Ovary (tissue), 10 donors: ENCODE measurements at places on chromosomes 11 and 22.

DNA sequence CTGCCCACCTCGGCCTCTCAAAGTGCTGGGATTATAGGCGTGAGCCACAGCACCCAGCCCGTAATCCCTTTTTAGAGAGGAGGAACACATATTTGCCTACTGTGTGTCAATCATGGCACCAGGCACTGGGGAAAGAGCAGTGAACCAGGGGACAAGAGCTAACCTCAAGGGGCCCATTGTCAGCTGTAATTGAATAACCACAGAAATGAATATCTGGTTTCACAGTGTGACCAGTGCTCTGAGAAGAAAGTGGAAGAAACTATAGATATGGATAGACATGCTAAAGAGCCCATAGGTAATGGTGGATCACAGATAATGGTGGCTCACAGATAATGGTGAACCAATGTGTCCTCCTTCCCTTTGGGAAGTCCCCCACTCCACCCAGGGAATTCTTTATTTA lies 8.6 kb upstream of the KCTD14 start:
- H3K27ac ChIP-seq, result no peak overlapping the region
- no peak overlapping the region for H3K4me3 ChIP-seq
- H3K36me3 ChIP-seq, result no peaks in the 10 kb centered on the region
- no peak for DNase-seq
- H3K4me1 ChIP-seq, result peaks cover 4% of the 10 kb centered on the region

GRCh38 chr11:131371791-131372104 lies 1.3 kb downstream of the NTM start:
- H3K27me3 ChIP-seq, result no peaks in the 10 kb centered on the region
- H3K27ac ChIP-seq, result no peak overlapping the region
- no peak for DNase-seq
- H3K4me1 ChIP-seq, result no peaks in the 10 kb centered on the region

GRCh38 chr11:13101644-13102512 lies 92.8 kb downstream of the RASSF10 start:
- H3K27me3 ChIP-seq, result no peaks in the 10 kb centered on the region
- no peak for DNase-seq
- no peaks in the 10 kb centered on the region for H3K4me1 ChIP-seq

DNA sequence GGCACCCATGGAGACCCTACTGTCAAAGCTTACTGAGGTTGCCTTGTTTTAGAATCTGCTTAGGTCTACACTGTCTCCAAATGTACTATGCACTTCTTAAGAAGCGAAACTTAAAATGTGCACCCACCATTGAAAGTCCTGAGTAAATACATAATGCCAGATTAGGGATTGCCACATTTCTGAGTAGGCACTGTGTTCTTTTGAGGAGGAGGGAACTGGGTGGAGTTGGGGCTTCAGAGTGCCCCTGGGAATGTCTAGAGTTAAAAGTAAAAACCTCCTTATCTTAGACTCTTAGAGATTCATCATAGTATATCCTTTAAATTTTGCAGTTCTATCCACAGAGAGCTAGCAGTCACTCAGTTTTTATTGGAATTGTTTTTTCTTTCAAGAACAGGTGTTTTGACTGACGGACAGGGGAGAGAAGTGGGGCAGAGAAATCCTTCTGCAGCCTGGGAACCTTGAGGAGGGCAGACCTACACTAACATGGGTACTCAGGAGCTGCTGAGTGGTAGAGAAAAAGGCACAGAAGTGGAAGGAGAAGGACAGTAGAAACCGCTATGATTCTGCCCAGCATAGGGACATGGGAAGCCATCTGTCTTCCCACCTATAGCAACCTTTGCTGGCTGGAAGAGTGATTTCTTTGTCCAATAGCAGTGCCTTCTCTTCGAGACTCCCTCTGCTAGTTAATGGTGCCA lies 33.4 kb upstream of the MICAL2 start:
- H3K27me3 ChIP-seq, result no peaks in the 10 kb centered on the region
- no peak overlapping the region for H3K27ac ChIP-seq

- no peaks in the 10 kb centered on the region for H3K27me3 ChIP-seq
- DNase-seq, result no peak
- H3K4me1 ChIP-seq, result no peaks in the 10 kb centered on the region
- no peak overlapping the region for H3K27ac ChIP-seq
- no peaks in the 10 kb centered on the region for H3K36me3 ChIP-seq
Observed at GRCh38 chr11:99325847-99326246, 305.1 kb downstream of the CNTN5 start.

- H3K36me3 ChIP-seq, result no peaks in the 10 kb centered on the region
- H3K27me3 ChIP-seq, result no peaks in the 10 kb centered on the region
- H3K27ac ChIP-seq, result peak overlapping the region; percentile 76
- H3K4me3 ChIP-seq, result peak overlapping the region; percentile 63
Observed at GRCh38 chr11:57311109-57311936, 13.4 kb downstream of the TNKS1BP1 start.

DNA sequence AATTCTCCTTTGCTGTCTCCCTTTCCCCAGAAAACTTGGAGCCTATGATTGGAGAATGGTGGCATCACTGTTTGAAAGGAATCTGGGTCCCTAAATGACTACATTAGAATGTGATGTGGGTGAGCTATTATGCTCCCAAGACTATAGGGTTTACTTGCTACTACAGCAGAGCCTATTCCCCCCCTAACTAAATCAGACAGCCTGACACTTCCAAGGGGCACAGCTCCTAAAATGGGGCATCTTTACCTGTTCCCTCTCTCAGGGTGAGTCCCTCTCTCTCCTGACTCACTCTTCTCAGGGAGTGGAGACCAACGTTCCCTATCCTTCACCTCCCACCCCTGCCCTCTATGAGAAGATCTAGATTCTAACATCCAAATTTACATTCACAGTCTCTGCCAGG lies 775 bp upstream of the ISX start:
- H3K4me1 ChIP-seq, result no peaks in the 10 kb centered on the region
- no peak for DNase-seq
- no peaks in the 10 kb centered on the region for H3K27me3 ChIP-seq
- no peak overlapping the region for H3K27ac ChIP-seq

DNA sequence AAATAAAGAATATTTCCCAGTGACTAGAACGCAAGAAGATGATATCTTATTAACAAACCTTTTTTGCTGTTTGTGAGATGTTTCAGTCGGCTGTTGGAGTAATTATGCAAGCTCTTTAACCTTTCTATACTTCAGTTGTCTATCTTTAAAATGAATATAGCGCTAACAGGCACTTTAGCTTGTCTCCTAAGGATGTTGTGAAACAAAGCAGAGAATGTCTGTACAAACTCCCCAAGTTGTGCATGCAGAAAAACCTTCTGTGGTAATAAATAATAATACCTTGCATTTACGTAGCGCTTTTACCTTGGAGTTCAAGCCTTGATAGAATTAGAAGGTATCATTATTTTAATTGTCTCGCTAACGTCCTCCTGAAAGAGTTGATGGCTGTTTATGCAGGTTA lies 1.9 kb upstream of the KDM2A start:
- H3K27me3 ChIP-seq, result no peaks in the 10 kb centered on the region
- no peaks in the 10 kb centered on the region for H3K36me3 ChIP-seq
- no peak for DNase-seq

DNA sequence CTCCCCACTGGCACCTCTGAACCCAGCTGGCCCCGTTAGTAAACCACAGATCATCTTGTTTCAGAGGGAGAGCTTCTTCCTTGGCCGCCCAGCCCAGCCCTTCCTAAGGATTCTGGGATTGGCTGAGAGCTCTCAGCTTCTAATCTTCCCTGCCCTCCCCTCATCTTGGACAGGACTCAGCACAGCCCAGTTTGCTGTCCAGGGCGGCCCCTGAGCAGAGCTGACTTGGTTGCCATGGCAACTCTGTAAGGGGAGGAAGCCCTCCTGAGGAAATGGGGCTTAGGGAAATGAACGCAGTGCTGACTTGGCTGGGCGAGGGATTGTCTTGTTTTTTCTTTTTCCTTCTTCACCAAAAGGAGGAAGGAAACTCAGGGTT lies 4.6 kb downstream of the APOL4 start:
- H3K4me1 ChIP-seq, result peaks cover 19% of the 10 kb centered on the region
- H3K27me3 ChIP-seq, result no peaks in the 10 kb centered on the region
- DNase-seq, result peak; percentile 49
- H3K36me3 ChIP-seq, result no peaks in the 10 kb centered on the region
- no peak overlapping the region for H3K27ac ChIP-seq

DNA sequence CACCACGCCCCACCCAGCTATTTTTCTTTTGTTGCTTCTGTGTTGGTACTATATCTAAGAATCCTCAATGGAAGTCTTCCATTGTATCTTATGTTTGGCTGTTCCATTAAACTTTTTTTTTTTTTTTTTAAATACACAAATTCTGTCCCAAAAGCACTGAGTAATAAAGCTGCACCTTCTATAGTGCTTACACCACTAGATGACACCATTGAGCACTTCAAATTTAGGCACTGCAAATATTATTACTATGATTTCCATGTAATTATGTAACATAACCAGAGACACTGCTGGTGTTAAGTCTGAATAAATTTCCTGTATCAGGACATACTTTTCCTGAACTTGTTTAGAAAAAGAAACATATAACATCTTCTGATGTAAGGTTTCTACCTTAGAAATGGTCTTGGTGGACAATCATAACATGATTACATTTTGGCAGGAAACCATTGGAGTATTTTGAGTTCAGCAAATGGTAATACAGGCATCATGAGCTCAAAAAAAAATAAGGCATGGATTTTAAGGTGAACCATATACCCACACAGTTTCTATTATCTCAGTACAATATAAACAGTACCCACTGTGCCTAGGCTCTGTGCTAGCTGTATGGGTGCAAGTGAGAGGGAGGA lies 110.5 kb downstream of the ATG16L2 start:
- no peak overlapping the region for H3K27ac ChIP-seq
- no peaks in the 10 kb centered on the region for H3K27me3 ChIP-seq

GRCh38 chr11:7449841-7450214 lies 35.5 kb upstream of the OLFML1 start:
- no peak overlapping the region for H3K4me3 ChIP-seq
- no peaks in the 10 kb centered on the region for H3K27me3 ChIP-seq
- H3K4me1 ChIP-seq, result no peaks in the 10 kb centered on the region
- no peaks in the 10 kb centered on the region for H3K36me3 ChIP-seq
- no peak overlapping the region for H3K27ac ChIP-seq

DNA sequence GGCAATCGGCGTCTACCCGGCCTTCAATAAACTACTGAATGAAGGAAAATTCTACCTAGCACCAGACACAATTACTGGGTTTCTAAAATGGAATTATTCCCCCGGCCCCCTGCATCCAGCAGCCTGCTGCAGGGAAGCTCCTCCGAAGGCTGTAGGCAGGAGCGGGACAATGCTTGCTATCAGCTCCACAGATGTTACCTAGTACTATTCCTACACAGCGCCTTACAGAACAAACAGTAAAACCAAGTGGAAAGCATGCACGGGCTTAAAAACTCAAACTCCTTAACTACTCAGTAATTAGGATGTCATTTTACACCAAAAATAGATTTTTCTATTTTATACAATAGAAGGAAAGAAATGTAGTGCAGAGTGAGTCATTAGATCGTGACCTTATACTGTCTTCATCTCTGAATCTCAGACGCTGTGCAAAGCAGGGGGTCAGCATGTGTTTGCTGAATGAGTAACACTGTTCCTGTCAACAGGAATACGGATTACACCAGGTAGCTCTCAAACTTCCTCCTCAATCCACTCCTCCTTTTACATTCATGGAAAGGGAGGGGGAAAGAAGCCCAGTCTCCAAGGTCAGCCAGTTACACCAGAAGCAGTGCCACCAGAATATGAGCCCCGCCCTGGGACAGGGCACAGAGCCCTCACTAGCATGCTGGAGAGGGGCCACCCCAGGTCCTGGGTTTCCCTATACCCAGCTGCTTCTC lies 74.9 kb downstream of the PACSIN2 start:
- H3K36me3 ChIP-seq, result no peaks in the 10 kb centered on the region
- DNase-seq, result no peak

- no peak for DNase-seq
- no peaks in the 10 kb centered on the region for H3K36me3 ChIP-seq
- H3K4me1 ChIP-seq, result peaks cover 4% of the 10 kb centered on the region
- no peaks in the 10 kb centered on the region for H3K27me3 ChIP-seq
- no peak overlapping the region for H3K27ac ChIP-seq
- no peak overlapping the region for H3K4me3 ChIP-seq
Observed at GRCh38 chr11:19956228-19956627, 204.0 kb downstream of the DBX1 start.

GRCh38 chr11:69695581-69695980 lies 8.2 kb downstream of the FGF19 start:
- H3K4me3 ChIP-seq, result no peak overlapping the region
- no peak for DNase-seq
- H3K4me1 ChIP-seq, result no peaks in the 10 kb centered on the region
- H3K27me3 ChIP-seq, result no peaks in the 10 kb centered on the region
- no peaks in the 10 kb centered on the region for H3K36me3 ChIP-seq
- no peak overlapping the region for H3K27ac ChIP-seq

- H3K27me3 ChIP-seq, result no peaks in the 10 kb centered on the region
- H3K4me3 ChIP-seq, result no peak overlapping the region
- no peak for DNase-seq
- no peaks in the 10 kb centered on the region for H3K36me3 ChIP-seq
- no peak overlapping the region for H3K27ac ChIP-seq
Observed at GRCh38 chr11:72753341-72754148, 1.3 kb upstream of the ARAP1 start.

DNA sequence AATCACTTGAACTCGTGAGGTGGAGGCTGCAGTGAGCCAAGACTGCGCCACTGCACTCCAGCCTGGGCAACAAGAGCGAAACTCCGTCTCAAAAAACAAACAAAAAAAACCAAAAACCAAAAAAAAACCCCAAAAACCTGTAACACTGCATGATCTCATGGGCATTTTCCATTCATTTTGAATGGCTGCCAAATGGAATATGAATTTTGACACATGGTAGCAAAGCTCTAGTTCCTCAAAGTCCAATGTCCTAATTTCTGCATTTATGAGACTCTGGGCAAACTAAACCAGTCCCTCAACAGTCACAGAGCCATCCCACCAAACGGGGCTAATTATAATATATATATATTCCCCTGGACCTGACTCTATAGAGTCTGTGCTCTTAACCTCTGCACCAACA lies 61.8 kb downstream of the SGSM3 start:
- no peak overlapping the region for H3K27ac ChIP-seq
- no peak for DNase-seq
- peaks cover 1% of the 10 kb centered on the region for H3K4me1 ChIP-seq
- H3K36me3 ChIP-seq, result no peaks in the 10 kb centered on the region
- H3K4me3 ChIP-seq, result no peak overlapping the region

DNA sequence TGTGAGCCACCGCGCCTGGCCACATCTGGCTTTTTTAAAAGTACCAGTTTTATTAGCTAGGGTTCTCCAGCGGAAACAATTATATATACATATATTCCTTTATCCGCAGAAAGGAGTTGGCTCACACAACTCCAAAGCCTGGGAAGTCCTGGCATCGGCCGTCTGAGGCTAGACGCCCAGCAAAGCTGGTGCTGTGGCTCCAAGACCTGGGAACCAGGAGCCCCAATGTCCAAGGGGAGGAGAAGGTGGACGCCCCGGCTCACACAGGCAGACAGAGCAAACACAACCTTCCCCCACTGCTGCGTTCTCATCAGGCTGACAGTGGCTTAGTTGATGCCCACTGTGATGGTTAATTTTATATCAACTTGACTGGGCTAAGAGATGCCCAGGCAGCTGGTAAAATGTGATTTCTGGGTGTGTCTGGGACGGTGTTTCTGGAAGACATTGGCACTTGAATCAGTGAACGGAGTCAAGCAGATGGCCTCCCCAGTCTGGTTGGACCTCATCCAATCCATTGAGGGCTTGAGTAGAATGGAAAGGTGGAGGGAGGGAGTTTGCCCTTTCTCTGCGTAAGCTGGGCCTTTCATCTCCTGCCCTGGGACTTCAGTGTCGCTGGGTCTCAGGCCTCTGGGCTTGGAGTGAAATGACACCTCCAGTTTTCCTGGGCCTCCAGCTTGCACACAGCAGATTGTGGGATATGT lies 904.4 kb downstream of the BRD1 start:
- H3K27ac ChIP-seq, result no peak overlapping the region
- no peaks in the 10 kb centered on the region for H3K27me3 ChIP-seq
- H3K4me3 ChIP-seq, result no peak overlapping the region
